ENCODE measurements at places on chromosomes 13 and 19.

DNA sequence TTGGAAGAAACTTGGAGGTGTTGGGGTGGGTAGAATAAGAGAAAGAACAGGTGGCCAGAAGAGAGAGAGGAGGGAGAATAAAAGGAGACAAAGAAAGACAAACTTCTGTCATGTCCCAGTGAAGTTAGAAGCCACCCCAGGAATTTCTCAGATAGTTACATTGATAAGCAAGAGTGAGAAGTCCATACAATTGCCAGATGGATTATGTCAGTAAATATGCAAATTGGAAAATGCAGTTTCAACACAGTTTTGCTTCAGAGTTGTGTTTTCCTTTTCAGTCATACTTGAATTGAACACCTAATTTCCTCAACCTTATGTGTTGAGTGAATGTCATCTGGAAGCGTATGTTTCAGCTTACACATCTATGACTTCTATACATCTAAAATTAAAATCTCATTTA, 139.2 kb downstream of the RXFP2 start:
- no peak for DNase-seq

- no peak for DNase-seq
Measured at GRCh38 chr13:64371461-64371860, 2858.7 kb downstream of the PCDH9 start.

- DNase-seq, result no peak
Measured at GRCh38 chr19:31418692-31419430, 69.6 kb upstream of the TSHZ3 start.

GRCh38 chr19:2500841-2501261, 24.9 kb downstream of the GADD45B start:
- no peak for DNase-seq

All from NCI-H1092 treated with DMSO at 0.1 percent for 48 hours (cell line).